ENCODE measurements at places on chromosomes 6 and 20. TPM values are rescaled to one million over a fixed set of nuclear protein-coding genes. Genes with fewer than 3 reads are reported as not detected.

Gene C6orf58
- not detected for total RNA-seq

Gene TSPYL1
- 56.0 TPM for total RNA-seq

Gene VWA7
- total RNA-seq, result 0.81 TPM

Gene ARFGEF3
- 3.9 TPM for total RNA-seq

Gene C6orf132
- total RNA-seq, result 22.6 TPM

Gene DAAM2
- 5.2 TPM for total RNA-seq

Gene KIF6
- total RNA-seq, result 1.3 TPM

Gene ACTL10
- 1.5 TPM for total RNA-seq

Gene GRM4
- 0.89 TPM for total RNA-seq

Gene ARMC12
- total RNA-seq, result 0.89 TPM

Gene FGD2
- not detected for total RNA-seq

Gene GSTA1
- not detected for total RNA-seq

Gene MEA1
- total RNA-seq, result 41.8 TPM

Gene HLA-DQB1
- 1.0 TPM for total RNA-seq

Measured in mesangial cell (primary cell).